ENCODE measurements at places on chromosomes 6 and 20. TPM values are rescaled to one million over a fixed set of nuclear protein-coding genes. Genes with fewer than 3 reads are reported as not detected.

DNA sequence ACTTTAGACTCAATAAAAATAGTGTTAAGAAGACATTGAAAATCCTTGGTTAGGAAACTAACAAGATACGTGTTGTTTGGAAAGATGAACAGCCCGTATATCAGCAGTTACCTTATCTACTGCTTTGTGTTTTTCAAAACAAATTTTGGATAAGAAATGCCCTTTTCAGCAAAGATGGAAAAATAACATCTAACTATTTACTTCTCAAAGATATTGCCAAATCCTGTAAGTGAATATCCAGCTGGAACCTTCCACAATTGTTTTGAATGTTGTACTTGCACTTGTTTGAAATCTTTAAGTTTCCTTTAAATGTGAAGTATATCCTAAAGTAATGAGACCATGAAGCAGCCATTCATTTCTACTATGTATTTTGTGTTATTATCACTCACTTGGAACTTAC is 14.6 kb downstream of the TAGAP start:
- no peak for DNase-seq

DNA sequence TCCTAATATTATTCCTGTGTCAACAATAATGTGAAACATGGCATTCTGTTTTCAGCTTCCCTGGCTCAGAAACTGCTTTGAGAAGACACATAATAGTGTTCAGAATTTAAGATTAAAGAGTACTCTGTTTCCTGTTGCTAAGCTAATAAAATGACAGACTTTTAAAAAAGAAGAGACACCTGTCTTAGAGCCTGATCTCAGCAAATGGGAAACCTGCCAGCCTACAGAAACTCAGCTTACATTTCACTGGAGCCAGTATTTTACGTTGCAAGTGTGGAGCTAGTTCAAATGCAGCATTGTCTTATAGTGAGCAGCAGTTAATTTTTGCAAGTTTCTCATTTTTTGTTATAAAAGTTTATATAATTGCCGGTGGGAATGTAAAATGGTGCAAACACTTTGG is 28.8 kb downstream of the KIZ start:
- DNase-seq = no peak

DNA sequence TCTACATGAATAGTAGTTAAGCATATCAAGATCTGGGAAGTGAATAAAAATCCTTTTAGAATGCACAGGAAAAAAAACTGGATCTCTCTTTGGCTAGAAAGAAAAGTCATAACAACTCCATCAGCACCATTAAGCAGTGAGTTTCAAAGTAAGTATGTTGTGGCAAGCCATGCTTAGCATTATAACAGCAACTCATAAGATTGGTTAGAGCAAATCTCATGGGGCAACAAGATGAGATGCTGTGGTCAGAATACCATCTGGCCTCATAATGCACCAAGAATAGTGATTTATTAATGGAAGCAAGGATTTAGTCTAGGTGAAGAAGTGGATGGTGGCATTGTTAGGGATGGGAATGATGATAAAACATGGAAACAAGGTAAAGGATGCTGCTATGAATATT is 159.4 kb downstream of the PHF3 start:
- DNase-seq = peak; percentile 71

GRCh38 chr20:46688151-46689081 is 828 bp downstream of the TP53RK start:
- DNase-seq = no peak

Gene PAX1
- total RNA-seq = not detected

DNA sequence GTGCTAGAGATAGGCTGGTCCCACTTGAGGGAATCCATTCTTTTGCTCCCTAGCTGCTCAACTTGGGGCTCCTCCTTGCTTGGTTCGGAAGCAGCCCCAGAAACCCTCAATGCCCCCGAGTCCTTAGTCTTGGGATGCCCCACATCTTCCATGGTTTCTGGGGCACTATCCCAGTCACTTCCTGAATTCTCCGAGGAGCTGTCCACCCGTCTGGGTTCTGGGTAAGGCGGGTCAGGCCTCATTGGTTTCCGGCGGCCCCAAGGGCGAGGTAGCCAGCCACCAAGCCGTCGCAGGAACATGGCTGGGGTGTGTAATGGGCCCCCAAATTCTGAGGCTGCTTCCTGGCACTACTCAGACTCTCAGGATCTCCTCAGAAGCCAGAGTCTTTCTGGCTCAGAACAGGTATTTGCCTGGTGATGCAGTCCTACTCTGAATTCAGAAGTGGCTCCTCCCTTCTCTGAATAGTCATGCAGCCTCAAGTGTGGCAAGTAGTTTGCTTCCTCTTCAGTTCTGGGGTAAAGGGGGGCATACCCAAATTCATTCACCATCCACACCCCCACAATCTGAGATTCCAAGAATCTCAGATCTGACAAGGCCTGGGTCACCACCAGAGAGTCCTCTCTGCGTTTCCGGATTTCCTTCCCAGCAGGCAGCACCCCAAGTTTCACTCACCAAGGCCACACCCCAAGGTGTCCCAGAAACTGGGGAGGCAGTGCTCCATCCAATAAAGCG is 763 bp downstream of the C6orf47 start:
- peak; percentile 28 for DNase-seq

GRCh38 chr20:46690219-46691106 is 1.2 kb upstream of the TP53RK start:
- DNase-seq = no peak

DNA sequence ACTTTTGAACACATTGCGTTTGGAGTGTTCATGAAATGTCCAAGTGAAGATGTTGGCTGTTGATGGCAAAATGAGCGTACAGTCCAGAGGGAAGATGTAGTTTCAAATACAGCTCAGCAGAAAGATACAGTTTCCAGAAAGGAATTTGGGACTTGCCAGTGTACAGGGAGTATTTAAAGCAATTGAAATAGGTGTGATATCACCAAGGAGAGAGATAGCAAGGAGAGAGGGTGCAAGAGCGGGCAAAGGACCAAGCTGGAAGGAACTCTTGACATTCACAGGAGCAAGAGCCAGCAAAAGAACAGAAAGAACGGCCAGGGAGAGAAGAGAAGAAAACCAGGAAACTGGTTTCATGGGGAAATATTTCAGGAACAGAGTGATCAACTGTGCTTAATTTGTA is 47.8 kb downstream of the CARMIL1 start:
- no peak for DNase-seq

- no peak for DNase-seq
Measured at GRCh38 chr6:169044381-169045230, 209.0 kb downstream of the THBS2 start.

GRCh38 chr6:158854214-158855101 is 35.3 kb upstream of the EZR start:
- DNase-seq = no peak

Gene EEF1A2
- 0.32 TPM for total RNA-seq

- DNase-seq = peak; percentile 48
Measured at GRCh38 chr6:70884074-70884983, 72.5 kb downstream of the B3GAT2 start.

GRCh38 chr20:48681873-48682426 is 145.8 kb downstream of the PREX1 start:
- no peak for DNase-seq

Data from LHCN-M2 (cell line).